CD4-positive, alpha-beta T cell treated with Interleukin-15 for 1 hour (primary cell): ENCODE measurements at places on chromosomes 1 and 21.

- DNase-seq, result no peak
These were observed 2.8 kb downstream of the FCRL6 start for GRCh38 chr1:159804924-159805323.

- no peak for DNase-seq
These were observed 20.1 kb downstream of the SLC1A7 start for GRCh38 chr1:53122201-53122885.

- DNase-seq, result no peak
These were observed 11.9 kb downstream of the CACNA1S start for GRCh38 chr1:201100169-201100930.

DNA sequence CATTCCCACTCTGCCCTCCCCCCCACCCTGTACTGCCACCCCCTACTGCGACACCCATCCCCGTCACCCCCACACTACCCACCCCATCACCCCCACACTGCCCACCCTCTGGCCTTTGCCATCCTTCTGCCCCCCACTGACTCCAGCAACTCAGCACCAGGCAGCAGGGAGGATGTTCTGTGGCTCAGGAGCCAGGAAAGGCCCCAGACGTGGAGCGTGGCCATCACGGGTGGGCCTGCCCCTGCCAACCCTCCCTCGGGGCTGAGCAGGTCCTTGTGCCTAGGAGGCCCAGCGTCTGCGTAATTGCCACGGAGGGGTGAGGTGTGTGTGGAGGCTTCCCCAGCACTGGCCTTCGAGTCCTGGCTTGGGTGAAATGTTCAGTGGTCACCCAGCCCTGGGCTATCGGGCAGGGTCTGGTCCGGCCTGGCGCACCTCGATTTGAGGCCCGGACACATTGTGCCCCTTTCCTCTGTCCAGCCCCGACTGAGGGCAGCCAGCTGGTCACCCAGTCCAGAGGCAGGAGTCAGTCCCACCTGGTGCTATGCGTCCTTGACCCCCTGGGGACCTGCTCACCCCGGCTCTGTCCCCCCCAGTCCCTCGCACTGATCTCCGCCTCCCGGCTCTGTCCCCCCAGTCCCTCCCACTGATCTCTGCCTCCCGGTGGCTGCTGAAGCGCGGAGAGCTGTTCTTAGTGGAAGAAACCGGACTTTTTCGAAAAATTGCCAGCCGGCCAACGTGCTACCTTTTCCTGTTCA lies 23.0 kb downstream of the ARHGEF16 start:
- no peak for DNase-seq

GRCh38 chr1:217498209-217498608 lies 132.7 kb downstream of the GPATCH2 start:
- no peak for DNase-seq

DNA sequence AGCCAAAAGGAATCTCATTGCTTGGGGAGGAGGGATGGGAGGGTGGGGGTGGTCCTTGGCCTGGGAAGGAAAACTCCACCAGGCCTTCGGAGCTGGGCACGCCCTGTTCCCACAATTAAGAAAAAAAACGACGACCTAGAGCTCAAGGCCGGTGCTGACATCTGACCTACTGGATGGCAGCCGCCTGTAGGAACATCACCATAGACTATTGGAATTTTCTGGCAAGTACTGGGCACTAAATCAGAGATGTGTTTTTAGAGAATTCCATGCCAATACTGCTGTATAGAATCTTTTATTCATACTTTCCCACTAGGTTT lies 729 bp downstream of the NADK start:
- no peak for DNase-seq

- no peak for DNase-seq
These were observed 35.7 kb upstream of the CLSTN1 start for GRCh38 chr1:9859281-9860014.

- no peak for DNase-seq
These were observed 157.6 kb upstream of the EDN2 start for GRCh38 chr1:41641941-41642527.

DNA sequence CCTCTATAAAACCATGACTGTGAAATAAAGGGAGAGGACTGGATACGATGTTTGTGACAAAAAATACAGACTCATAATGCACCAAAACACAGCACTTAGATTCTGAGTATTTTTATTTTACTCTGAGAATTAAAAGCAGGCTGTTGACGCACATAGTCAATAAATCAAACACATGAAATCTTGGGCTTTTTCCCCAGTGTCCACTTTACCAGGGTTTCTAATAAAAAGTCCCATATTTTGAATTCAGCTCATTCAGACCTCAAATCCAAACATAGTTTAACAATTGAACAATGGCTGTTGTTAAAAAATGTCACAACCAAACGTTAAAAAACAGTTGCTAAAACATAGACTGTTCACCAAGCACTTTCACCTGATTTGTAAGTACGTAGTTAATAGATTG lies 553.4 kb downstream of the LTN1 start:
- no peak for DNase-seq

- DNase-seq, result no peak
These were observed 100.1 kb downstream of the ATF6 start for GRCh38 chr1:161866241-161866640.

DNA sequence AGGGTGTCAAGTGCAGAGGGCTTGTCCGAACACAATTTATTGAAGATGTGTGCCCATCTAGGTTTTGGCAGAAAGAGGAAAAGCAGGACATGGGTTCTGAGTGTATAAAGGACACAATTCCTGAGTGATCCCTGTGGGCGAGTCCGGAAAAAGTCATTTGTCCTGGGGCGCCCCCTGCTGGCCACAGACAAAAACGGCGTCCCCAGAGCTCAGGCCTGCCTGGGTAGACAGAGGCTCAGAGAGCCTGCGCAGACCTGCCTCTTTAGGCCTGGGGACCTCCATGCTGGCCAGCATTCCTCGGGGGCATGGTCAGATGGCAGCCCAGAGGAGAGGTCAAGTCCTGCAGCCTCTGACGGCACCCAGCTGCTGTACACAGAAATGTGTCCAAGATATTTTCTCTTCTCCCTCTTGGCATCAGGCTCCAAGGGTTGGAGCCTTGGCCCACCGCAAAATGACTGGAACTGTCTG lies 65.5 kb upstream of the LRP8 start:
- DNase-seq, result peak; percentile 52

- DNase-seq, result no peak
These were observed 31.3 kb upstream of the B3GALT5 start for GRCh38 chr21:39581414-39581813.

DNA sequence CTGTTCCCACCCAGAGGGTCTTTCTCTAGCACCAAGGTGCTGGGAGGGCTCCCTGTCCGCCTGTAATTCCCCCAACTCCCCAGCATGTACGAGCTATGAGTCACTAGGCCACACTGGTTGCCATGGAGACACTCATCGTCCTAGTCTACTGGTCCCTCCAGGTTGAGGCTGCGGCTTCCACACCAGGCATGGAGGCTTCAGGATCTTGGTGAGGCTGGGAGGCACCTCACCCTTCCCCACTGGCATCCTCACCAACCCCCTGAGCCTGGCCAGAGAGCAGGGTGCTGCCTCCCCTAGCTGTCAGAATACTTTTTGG lies 75.6 kb upstream of the KAZN start:
- DNase-seq, result no peak

GRCh38 chr1:29453502-29454240 lies 217.3 kb downstream of the PTPRU start:
- DNase-seq, result no peak

GRCh38 chr1:221972276-221973235 lies 230.7 kb upstream of the DUSP10 start:
- no peak for DNase-seq

DNA sequence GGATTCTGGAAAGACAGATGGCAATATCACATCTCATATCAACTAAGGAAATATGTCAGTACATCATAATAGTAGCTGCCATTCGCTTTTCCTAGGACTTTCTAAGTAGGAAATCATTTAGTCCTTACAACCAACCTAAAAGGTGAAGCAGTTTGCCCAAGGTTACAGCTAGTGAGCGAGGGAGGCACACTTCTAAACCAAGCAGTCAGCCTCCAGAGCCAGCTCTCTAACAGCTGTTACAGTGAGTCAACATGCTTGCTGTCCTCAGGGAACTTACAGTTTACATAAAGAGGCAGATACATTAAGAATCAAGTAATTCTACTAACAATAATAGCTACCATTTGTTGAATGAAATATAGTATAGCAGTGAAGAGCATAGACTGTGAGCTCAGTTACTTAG lies 57.1 kb downstream of the GIPC2 start:
- no peak for DNase-seq

GRCh38 chr1:11320153-11320936 lies 47.3 kb downstream of the UBIAD1 start:
- DNase-seq, result no peak

GRCh38 chr1:223710179-223711133 lies 1.9 kb upstream of the CAPN2 start:
- DNase-seq, result no peak

GRCh38 chr1:228765168-228765946 lies 30.1 kb downstream of the RHOU start:
- peak; percentile 46 for DNase-seq

DNA sequence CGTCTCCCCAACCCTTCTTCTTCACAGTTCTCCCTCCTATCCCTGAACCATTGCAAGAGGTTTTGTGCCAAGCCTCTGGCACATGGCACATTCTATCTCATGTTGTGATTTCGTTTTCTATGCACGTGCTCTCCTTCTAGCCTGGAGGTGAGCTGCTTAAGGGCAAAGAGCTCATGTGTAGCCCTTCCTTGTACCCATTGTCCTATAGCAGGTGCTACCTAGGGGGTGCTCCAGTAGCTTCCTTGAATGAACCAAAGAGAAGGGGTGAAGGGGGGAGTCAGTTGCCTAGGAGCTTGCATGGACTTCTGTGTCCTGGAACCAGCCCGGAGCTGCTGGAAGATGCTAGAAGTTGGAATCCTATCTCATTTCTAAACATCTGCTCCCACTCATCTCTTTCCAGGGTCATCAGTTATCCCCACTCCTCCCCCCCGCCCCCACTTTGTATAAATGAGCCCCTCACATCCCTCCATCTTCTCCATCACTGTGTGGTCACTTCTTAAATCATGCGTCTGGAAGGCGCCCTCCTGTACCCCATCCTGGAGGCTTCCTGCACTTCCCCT lies 535 bp upstream of the DISC1 start:
- DNase-seq, result no peak

DNA sequence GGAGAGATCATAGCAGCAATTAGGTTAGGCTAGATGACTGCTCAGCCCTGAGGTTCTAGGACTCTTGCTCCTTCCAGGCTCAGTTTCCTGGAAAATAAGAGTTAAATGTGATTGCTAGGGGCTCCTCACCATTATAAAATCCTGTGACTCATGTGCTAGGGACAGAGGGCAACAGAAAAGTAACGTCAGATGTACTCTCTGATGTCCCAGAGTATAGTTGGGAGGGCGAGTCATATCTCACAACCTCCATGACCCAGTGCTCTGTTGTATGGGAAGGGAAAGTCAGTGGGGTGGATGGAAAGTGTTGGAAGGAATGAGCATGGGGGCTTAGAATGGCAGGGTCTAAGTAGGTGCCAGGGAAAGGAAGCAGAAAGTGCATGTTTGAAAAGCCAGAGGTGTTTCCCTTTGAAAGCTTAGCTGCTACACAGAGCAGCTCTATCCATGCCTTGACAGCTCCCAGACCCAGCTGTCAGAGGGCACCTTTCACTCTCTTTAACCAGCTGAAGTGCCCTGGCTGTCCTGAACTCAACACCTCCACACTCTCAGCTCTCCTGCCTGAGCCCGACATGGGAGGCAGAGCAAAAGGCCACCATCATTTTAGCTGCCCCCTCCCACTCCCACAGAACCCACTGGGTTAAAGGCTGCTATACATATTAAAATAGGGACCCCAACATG lies 11.6 kb downstream of the GJA5 start:
- DNase-seq, result no peak

DNA sequence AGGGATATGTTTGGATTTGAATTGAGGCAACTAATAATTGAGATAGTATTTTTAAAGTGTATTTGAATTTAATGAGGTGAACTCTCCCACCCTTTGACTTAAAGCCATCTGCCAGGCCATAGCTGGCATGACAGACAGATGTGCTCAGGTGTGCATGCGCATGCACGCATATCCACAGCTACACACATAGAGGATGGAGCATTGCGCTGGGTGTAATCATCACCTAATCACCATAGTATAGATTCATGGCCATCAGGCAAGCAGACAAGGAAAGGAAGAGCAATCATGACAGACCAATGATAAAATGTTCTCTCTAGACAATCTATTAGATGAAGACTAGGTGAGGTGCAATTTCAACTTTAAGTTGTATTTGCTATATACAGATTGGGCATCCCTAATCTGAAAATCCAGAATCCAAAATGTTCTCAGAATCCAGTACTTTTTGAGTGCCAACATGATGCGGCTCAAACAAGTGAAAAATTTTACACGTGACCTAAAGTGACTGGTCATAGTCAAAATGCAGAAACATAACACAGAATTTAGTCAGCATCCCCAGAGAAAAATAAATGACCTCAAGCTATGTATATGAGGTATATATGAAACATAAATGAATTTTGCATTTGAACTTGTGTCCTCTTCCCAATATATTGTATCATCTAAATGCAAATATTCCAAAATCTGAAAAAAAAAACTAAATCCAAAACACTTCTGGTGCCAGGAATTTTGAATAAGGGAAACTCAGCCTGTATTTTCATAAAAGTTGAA lies 70.1 kb downstream of the PTPRC start:
- no peak for DNase-seq

DNA sequence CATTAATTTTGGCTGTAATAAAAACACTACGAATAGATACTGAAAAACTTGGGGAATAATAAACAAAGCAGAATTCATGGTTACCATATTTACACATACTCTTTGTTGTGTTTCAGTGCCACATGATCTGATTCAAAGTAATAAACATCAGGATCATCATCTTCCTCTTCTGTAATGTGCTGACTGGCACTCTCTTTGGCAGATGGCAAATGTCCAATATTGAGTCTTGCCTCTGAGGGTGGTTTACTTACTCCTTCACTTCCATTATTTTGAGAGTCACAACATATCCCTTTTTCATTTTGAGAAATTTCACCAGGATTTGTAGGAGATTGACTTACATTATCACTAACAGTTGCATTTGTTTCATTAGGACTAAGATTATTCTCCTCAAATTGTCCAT lies 50.7 kb downstream of the ZZZ3 start:
- no peak for DNase-seq

DNA sequence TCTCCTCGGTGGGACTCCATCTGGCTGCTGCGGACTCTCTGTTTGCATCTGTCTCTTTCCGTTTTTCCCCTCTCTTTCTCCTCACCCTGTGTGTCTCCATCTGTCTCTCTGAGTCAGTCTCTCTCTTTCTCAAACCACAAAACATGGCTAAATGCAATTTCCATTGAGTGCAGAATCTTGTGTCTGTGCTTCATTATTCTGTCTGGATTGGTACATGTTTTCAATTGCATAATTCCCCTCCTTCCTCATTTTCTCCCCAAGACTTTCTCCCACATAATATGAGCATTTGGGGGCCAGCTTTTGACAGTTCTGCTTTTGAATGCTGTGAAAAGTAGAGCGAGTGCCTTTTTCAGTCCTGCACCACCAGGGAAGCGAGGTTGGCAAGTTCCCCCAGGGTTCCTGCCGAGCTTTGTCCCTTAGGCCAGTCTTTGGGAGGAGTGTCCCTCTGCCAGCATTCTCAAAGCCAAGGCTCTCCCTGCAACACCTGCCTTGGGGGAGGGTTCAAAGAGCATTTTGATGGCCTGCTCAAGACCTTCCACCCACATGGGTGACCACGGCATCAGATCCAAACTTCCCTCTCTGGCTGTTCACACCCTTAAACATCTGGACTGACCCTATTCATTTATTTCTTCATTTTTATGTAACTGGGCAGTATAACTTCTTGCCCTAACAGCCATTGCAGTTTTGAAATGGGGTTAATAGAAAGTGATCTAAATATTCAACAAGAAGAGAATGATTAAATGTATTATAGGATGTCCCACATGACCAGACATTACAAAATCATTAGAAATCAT lies 32.8 kb upstream of the SCMH1 start:
- DNase-seq, result no peak
